ENCODE measurements at places on chromosomes 2 and 18.

DNA sequence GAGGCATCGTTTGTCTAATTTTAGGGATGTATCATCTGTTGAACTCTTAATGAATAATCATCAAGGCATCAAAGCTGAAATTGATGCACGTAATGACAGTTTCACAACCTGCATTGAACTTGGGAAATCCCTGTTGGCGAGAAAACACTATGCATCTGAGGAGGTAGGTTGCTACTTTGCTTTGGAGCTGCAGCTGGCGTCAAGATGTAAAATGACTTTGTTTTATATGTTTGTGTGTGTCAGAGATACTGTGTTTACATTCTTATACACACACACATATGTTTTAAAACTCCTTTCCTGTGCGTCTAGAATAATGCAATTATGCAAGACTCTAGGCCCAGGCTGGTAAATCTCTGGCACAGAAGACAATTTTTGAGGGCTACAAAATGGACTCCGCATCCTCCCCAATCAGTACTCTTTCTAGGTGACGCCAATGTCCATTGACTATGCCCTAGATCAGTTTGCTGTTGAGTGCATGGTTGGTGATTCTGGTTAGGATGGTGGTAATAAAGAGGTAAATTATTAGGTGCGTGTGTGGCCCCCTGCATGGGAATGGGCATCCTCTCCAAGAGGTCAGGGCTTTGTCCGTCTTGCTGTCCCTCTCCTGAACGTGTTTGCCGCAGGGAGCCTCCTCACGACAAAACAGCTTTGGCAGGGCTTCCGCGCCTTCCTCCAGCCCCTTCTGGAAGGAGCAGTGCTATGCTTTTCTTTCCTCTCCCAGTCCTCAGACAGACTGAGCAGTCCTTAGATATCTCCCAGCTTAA, 68.2 kb upstream of the EML6 start:
- no peak for DNase-seq

- no peak for DNase-seq
Observed at GRCh38 chr2:132477962-132478361, 61.4 kb downstream of the GPR39 start.

DNA sequence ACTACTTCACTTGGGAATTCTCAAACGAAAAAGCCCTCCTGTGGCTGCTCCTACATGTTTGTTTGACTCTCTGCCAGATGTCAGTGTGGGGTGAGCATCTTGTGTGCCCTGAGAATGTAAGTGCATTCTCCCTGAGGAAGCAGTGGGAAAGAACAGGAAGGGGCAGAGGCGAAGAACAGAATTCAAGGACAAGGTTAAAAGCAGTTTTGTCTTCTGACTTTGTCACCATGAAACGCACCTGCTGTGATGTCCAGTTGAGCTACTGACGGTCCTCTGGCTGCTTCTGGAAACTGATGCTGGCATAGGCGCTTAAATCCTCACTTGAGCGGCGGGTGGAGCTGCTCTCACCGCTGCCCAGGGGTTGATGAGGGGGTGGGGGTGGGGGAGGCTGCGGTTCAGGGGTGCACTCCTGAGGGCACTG, 4.9 kb downstream of the IRS1 start:
- DNase-seq: no peak

DNA sequence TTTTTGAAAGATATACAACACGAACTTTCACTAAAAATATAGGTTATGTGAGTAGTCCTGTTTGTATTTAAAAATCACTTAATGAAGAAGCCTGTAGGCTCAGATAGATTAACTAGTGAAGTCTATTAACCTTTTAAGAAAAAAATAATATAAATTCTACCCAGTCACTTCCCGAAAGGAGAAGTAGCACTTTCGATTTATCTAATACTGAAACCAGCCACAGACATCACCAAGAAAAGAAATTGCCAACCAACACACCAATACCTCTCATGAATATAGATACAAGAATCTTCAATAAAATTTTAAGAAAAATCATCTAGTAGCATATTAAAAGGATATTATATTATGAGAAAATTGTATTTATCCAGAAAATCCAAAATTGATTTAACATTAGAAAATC, 160.5 kb downstream of the GALNT13 start:
- DNase-seq: no peak

DNA sequence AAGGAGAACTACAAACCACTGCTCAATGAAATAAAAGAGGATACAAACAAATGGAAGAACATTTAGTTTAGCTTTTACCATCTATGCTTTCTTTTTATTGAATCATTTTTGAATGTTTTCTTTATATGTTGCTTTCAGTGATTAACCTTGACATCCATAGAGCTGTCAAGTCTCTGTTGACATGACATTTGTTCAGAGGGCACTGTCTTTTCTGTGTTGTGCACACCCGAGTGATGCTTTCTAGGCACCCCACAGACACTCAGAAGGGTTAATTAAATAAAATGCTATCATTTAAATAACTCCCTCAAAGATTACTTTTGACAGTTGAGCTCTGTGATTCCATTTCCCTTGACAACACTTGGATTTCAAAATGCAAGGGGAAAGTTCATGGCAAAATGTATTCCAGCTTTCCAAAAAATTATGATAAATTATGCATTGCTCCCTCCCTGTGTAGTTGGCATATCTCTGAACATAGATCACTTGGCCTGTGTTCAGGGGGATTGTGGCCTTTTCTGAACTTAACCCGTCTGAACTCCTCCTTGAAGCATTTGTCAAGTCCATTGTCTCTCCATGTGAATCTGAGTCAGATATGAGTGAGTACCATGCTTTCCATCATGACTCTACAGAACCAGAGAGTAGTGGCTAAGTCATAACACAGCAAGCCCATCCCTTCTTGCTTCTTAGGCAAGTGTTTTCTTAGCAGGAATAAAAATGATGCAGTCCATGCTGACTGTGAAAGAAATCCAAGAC, 372.6 kb downstream of the RPRM start:
- DNase-seq: no peak

DNA sequence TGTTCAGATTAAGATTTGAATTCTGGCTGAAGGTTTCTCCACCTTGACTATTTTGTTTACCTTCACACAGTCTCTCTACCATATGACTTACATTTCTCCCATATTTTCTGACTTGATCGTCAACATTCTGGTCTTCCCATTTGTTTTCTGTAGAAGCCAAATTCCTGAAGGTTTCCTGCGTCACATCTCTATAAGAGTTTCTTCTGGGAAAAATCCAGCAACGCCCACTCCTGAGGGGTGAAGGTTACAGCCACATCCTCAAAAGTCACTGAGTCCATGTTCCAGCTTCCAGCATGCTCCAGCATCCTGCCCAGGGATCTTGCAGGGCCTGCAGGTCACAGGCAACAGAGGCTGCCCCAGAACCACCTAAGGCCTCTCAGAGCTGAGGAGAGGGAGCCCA, 47.5 kb downstream of the NBEAL1 start:
- DNase-seq: no peak

- no peak for DNase-seq
Observed at GRCh38 chr18:577643-578375, 2.4 kb upstream of the CETN1 start.

DNA sequence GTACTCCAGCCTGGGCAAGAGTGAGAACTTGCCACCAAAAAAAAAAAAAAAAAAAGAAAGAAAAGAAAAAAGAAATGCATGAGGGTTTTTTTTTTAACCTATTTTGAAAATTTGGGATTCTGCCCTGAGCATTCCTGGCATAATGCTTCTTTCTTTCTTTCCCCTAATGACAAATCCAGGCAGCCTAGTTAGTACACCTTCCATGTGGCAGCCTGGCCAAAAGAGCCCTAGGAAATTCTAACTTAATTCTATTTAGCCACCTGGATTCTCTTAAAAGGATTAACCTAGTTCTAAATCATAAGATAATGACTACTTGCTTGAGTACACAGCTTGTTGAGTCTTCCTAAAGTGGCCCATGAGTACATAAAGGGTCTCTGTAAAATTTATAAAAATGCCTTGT, 160.1 kb downstream of the THADA start:
- no peak for DNase-seq

GRCh38 chr2:44731505-44731904, 210.0 kb upstream of the SIX3 start:
- no peak for DNase-seq

GRCh38 chr2:61045999-61046398, 19.7 kb upstream of the SANBR start:
- DNase-seq: no peak

- DNase-seq: no peak
Observed at GRCh38 chr2:207167099-207167923, 1.6 kb upstream of the KLF7 start.

- no peak for DNase-seq
Observed at GRCh38 chr2:191206613-191207471, 38.4 kb upstream of the MYO1B start.

- no peak for DNase-seq
Observed at GRCh38 chr2:206323486-206323885, 49.0 kb downstream of the ZDBF2 start.

GRCh38 chr2:102893870-102894269, 132.0 kb downstream of the TMEM182 start:
- no peak for DNase-seq

DNA sequence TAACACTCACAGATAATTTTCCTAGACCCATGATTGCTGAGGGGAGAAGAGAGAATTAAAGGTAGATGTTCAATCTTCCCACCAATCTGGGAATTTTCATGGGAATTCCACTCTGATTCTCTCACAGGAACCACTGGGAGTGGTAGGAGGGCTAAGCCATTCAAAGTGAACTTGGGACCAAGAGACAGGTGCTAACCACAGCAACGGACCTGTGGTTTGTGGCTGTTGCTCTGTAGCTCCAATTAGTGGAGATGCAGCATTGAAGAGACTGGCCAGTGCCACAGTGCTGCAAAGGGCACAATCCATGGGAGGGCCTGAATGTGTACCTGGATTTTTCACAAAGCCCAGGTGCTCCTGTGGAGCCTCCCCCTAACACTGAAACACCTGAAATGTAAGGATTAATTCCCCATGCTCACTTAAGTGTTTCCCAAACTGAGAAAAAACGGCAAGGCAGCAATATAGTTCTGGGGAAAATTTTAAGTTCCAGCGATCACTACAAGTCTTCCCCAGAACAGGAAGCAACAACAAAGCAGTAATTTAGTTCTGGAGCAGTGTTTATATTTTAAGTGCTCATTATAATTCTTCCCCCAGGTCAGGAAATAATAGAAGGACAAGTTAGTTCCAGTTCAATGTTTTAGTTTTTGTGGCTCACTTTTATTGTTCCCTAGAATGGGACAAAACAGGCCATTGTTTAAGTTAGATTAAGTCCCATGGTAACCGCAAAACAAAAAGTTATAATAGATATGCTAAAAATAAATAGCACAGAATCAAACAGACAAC, 1045.8 kb downstream of the CNTNAP5 start:
- DNase-seq: no peak

- DNase-seq: no peak
Observed at GRCh38 chr2:230090967-230091366, 22.2 kb upstream of the SLC16A14 start.

DNA sequence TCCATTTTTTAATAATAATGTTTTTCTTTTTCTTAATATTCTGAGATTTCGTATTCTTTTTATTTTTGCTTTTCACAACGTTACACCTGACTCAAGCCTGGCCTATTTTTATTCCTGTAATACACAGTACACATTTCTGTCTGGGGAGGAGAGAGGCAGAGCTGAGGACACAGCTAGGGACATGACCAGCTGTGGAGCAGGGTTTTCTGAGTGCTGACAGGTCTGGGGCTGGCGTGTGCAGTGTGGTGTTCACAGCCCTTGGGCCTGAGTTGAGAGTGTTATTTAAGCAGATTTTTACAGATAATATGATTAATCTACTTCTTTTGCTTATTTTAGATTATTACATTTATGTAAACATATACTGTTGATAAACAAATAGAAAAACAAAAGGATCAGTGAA, 55.9 kb downstream of the ZAP70 start:
- no peak for DNase-seq

DNA sequence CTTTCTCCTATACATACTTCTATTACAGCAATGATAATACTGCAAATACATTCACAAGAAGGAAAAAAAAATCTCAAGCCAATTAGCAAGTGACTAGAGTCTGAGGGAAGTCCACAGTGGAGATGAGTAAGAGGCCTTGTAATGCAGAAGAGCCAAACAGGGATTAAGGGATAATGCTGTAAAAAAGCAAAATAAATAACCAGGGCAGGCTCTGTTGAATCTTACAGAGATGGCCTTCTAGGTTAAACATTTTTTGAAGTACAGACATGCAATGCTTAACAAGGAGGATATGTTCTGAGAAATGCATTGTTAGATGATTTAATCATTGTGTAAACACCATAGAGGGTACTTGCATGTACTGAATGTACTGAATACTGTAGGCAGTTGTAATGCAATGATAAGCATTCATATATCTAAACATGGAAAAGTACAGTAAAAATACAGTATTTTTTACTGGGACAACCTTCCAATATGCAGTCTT, 122.1 kb upstream of the RMDN2 start:
- no peak for DNase-seq

DNA sequence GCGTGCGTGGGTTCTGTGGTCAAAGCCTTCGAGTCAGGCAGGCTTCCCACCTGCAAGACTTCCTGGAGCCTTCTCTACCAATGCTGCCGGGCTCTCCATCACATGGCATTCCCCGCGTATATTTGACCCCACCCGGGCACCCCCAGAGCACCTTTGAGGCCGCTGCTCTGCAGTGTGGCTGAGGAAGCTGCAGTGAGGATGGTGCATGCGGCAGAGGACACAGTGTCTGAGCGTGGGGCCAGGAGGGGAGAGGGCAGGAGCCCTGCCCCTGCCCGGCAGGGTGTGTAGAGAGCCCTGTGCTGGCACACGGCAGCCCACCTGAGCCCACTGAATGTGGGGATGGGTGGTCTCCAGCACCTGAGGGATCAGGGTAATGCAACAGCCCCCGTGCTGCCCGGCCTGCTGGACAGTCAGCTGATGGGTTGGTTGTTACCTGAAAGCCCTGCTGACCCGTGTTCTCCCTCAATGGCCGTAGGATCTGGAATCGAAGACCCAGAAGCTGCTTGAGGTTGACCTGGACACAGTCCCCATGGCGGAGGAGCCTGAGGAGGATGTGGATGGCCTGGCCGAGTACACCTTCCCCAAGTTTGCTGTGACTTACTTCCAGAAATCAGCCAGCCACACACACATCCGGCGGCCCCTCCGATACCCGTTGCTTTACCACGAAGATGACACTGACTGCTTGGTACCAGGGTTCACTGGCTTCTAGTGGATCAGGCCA, 36.8 kb upstream of the GPR17 start:
- no peak for DNase-seq

- peak; percentile 50 for DNase-seq
Observed at GRCh38 chr2:217789003-217789735, 213.6 kb downstream of the TNS1 start.

GRCh38 chr2:74278694-74279093, 64.5 kb downstream of the SLC4A5 start:
- DNase-seq: no peak

GRCh38 chr2:226837787-226838603, 2.1 kb downstream of the RHBDD1 start:
- DNase-seq: no peak

GRCh38 chr2:20627712-20628380, 23.1 kb downstream of the HS1BP3 start:
- DNase-seq: no peak

- no peak for DNase-seq
Observed at GRCh38 chr2:222743251-222743812, 71.9 kb downstream of the MOGAT1 start.
